ENCODE measurements at places on chromosomes 2 and 18.

DNA sequence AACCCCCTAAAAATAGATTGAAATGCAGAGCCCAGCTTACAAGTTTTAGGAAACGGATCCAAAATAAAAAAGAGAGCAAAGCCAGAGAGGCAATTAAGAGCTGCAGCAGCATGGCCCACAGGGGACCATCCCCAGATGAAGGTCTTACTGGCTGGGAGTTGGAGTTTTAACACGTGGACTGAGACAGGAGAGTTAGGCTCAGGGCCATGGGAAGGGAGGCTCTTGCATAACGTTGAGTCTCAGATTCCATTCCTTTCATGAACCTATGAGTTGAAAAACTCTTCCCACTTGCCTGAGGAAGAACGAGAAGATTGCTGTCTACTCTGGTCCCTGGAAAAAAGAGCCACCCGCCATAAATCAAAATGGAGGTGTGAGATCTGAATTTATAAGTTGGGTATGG lies 101.8 kb upstream of the NDUFV2 start:
- DNase-seq, result no peak

DNA sequence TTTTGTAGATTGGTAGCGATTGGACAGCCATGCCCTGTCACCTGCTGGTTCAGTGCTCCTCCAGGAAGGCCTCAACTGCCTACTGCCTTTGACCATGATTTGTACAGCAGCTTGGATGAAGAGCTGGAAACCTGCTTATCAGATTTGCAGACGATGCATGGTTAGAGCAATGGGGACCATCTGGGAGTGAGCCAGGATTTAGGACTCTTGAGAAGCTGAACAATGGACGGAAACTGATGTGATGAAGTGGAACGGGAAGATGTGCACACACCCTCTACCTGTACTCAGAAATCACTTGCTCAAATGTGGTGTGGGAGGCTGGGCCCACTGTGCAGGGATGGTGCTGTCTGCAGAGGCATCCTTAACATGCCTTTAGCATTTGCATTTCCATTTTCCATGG lies 57.2 kb downstream of the NCK2 start:
- no peak for DNase-seq

GRCh38 chr2:191499874-191500565 lies 177.9 kb upstream of the NABP1 start:
- no peak for DNase-seq

GRCh38 chr18:46184727-46185126 lies 80.5 kb downstream of the HAUS1 start:
- DNase-seq, result no peak

DNA sequence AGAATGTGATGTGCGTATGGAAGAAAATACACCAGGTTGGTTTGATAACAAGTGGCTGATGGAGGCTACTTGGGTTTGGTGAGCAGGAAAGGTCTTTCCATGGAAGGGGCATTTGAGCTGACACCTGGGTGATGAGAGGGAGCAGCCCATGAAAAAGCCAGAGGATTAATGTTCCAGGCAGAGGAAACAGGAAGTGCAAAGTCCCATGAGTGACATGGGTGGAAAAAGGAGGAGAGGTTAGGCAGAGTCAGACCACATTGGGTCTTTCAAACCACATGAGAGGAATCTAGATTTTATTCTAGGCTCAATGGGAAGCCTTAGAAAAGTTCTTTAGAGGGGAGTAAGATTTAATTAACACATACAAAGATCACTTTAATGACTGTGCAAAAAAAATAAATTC lies 195.7 kb downstream of the LRATD1 start:
- no peak for DNase-seq

GRCh38 chr2:36361396-36361795 lies 5.8 kb downstream of the CRIM1 start:
- DNase-seq, result no peak

GRCh38 chr2:105417857-105418436 lies 19.1 kb upstream of the FHL2 start:
- DNase-seq, result no peak
